ENCODE measurements at places on chromosomes 3 and 15. TPM values are rescaled to one million over a fixed set of nuclear protein-coding genes. Genes with fewer than 3 reads are reported as not detected.

DNA sequence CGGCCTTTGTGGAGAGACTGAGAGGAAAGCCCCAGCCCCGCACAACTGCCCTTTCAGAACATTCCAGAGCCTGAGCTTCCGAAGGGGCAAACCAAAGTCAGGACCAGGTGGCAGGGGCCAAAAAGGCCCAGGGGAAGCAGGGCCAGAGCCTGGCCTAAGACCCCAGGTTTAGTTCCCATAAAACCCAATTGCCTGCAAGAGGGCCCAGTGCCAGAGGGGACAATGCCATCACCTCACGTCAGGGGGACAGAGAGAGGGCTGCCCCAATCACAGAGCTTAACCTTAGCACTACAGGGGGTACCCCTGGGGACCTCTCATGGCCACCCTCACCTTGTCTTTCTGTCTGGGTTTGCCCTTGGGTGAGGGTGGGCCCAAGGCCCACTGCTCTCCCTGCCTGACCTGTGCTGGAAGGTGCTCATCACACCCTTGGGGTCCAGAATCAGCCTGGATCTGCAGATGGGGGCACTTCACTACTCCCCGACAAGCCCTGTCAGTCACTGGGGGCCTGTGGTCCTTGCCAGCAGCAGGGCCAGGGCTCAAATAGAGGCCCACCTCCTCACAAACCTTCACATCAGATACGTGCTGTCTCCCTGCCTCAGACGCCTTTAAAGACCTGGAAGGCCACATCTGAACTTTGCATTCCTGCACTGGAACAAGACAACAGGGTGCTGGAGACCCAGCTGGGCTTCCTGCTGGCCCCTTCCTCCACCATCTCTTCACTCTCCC is 3.8 kb downstream of the CALML4 start:
- no peak overlapping the region for H3K27ac ChIP-seq
- peaks cover 62% of the 10 kb centered on the region for H3K4me1 ChIP-seq
- H3K4me3 ChIP-seq = no peak overlapping the region
- no peak for DNase-seq

GRCh38 chr3:168884353-168884903 is 779.1 kb downstream of the MECOM start:
- no peaks in the 10 kb centered on the region for H3K27me3 ChIP-seq
- no peak overlapping the region for H3K27ac ChIP-seq
- no peaks in the 10 kb centered on the region for H3K4me1 ChIP-seq
- no peak overlapping the region for H3K4me3 ChIP-seq
- no peaks in the 10 kb centered on the region for H3K36me3 ChIP-seq
- DNase-seq = peak; percentile 22

GRCh38 chr3:9110316-9110715 is 139.1 kb downstream of the SRGAP3 start:
- H3K36me3 ChIP-seq = no peaks in the 10 kb centered on the region
- H3K4me3 ChIP-seq = no peak overlapping the region
- no peaks in the 10 kb centered on the region for H3K27me3 ChIP-seq
- H3K4me1 ChIP-seq = no peaks in the 10 kb centered on the region
- no peak overlapping the region for H3K27ac ChIP-seq

Gene PLSCR2
- 1.3 TPM for total RNA-seq

GRCh38 chr3:30002797-30003196 is 603.6 kb upstream of the TGFBR2 start:
- H3K4me1 ChIP-seq = no peaks in the 10 kb centered on the region
- H3K27me3 ChIP-seq = no peaks in the 10 kb centered on the region
- DNase-seq = no peak
- H3K4me3 ChIP-seq = no peak overlapping the region

GRCh38 chr3:42028474-42028873 is 62.7 kb upstream of the TRAK1 start:
- no peak for DNase-seq
- H3K4me1 ChIP-seq = peaks cover 42% of the 10 kb centered on the region
- H3K36me3 ChIP-seq = no peaks in the 10 kb centered on the region
- no peak overlapping the region for H3K27ac ChIP-seq
- no peak overlapping the region for H3K4me3 ChIP-seq

Gene SNTN
- not detected for total RNA-seq

GRCh38 chr3:153848702-153849101 is 272.5 kb upstream of the ARHGEF26 start:
- no peak for DNase-seq
- H3K4me3 ChIP-seq = no peak overlapping the region
- H3K27ac ChIP-seq = no peak overlapping the region
- H3K27me3 ChIP-seq = no peaks in the 10 kb centered on the region
- H3K36me3 ChIP-seq = no peaks in the 10 kb centered on the region
- H3K4me1 ChIP-seq = no peaks in the 10 kb centered on the region

All from transverse colon (tissue), 4 donors.